Keratinocyte (primary cell): ENCODE measurements at places on chromosomes 11 and 22. TPM values are rescaled to one million over a fixed set of nuclear protein-coding genes. Genes with fewer than 3 reads are reported as not detected.

DNA sequence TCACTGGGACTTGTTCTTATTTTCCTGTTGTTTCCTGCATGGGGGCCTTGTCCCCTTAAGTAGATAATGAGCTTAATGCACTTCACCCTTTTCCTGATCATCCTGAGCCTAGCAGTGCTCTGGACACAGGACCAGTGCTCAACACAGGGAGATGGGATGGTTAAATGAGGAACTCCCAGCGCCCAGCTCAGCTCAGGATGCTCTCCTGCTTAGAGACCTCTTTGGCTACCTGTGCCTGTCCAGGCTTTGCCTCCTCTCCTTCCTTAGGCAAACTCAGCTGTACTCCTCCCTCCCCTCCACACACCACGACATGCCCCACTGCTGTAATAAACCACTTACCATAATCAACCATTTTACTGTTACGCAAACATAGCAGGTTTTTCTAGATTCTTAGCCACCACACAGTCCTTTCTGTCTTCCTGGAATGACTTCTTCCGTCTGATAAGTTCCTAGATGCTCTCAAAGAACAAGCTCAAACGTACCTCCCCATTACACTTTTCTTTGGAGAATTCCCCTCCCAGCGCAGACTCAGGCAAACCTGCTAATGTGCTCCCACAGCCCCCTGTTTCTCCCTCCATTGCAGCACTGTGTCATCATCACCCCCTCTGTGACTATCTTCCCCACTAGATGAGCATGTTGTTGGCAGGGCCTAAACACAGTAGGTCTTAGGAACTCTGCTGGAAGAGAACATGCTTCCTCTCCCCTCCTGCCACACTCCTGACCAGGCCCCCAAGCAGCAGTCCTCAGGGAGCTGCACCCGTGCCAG is 113.6 kb downstream of the MICAL2 start:
- DNase-seq: no peak

DNA sequence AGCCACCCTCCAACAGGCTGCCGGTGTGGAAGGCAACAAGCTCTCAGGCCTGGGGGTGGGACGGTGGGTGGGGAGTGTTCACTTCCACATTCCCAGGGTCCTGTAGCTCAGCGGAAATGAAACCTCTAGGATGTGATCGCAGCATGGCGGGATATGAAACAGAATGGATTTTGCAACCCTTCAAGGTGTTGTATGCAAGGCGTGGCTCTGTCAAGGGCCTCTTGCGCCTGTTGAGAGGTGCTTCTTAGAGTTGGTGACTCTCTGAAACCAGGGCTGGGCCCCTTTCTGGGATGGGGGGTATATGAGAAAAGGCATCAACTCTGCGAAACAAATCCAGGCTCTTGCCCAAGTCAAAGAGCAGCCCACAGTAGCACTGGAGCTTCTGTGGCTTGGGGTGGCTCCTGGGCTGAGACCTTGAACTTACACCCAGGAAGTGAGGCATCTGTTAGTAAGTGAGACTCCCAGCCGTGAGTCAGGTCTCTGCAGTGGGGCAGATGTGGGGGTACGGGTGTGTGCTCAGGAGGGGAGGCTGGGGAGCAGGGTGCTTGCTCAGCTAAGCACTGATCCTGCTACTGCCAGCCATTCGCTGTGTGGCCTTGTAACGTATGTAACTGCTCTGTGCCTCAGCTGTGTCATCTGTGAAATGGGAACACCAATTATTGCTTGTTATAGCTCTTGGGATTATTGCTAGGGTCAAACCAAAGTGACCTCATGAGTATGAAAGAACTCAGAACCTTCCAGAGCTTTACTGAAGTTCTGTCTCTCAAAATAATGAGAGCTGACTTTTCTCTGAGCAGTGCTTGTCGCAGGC is 28.3 kb downstream of the NECTIN1 start:
- DNase-seq: no peak

Gene CRYBB3
- 0.06 TPM in 1 of 3 replicates, not detected in the others for polyA plus RNA-seq

Gene OR52E4
- polyA plus RNA-seq: not detected in 3 replicates

Gene KRTAP5-8
- polyA plus RNA-seq: not detected in 3 replicates

Gene SLC22A6
- polyA plus RNA-seq: not detected in 3 replicates

- no peak for DNase-seq
Observed at GRCh38 chr11:113147249-113147648, 167.1 kb upstream of the TTC12 start.

Gene CDCA5
- polyA plus RNA-seq: 1.9 to 10.4 TPM (median 8.0 TPM) in 3 replicates
